CD4-positive, alpha-beta T cell treated with Interleukin-4 for 4 hours (primary cell): ENCODE measurements at places on chromosomes 4 and X.

DNA sequence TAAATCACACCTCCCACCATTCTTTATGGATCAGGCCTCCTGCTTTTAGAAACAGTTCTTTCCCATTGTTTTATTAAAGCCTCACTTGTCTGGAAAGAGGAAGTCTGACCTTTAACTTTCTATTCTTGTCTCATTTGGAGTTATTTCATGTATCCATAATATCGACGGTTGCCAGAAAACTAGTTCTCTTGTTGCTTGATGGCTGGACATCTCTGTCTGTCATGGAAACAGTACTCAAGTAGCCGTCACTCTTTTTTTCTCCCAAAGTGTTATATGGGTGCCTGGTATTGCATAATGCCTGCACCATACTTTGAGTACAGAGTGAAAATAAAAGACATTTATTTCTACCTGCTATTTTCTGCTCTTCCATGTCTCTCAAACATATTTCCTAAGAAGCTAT lies 61.4 kb downstream of the PHEX start:
- DNase-seq = no peak

DNA sequence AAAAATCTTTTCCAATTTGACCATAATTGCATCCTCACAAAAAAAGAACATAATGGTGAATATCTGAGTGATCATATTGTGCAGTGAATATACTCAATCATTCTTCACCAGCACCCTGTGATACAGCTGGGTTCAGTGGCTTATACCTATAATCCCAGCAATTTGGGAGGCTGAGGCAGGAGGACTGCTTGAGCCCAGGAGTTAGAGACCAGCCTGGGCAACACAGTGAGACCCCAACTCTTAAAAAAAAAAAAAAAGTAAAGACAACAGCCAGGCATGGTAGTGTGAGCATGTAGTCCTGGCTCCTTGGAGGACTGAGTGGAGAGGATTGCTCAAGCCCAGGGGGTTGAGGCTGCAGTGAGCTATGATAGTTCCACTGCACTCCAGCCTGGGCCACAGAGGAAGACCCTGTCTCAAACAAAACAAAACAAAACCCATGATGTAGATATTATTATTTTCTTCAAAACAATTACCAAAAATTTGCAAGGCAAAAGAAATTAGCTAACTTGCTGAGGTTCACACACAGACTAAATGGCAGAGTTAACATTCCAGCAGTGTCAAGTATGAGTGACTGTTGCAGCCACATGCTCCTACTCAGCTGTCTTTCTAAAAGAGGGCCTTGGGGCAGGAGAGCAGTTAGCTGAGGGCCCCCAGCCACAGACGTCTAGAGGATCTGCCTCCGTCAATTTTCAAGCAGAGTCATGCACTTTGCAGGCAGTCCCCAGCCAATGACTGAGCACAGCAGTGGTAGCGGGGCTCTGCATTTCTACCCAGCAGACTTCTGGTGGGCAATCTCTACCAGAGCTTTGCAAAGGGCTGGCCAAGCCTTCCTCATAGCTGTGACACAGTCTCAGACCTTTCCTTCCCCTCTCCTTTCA lies 33.4 kb downstream of the ADGRA3 start:
- DNase-seq = no peak

DNA sequence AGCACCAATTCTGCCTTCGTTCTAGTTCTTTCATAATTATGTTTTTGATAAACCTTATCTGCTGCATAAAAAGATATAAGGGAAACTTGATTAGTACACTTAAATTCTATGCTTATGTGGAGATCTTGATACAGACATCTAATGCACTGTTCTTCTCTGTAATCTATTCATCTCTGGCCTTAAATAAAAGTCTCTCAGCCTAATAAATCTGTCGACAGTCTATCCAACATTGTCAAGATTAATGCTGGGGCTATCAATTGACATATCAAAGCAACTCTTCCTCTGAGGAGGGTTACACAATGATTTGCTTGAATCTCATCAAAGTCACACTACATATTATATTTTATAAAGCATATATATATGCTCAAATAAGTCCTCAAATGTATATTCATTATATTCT lies 545.5 kb downstream of the SPOCK3 start:
- DNase-seq = no peak

GRCh38 chrX:153791104-153791852 lies 2.9 kb downstream of the IDH3G start:
- DNase-seq = no peak

- no peak for DNase-seq
Observed at GRCh38 chrX:24494647-24495075, 29.6 kb downstream of the PDK3 start.

GRCh38 chr4:8332891-8333331 lies 63.4 kb downstream of the HTRA3 start:
- DNase-seq = no peak

DNA sequence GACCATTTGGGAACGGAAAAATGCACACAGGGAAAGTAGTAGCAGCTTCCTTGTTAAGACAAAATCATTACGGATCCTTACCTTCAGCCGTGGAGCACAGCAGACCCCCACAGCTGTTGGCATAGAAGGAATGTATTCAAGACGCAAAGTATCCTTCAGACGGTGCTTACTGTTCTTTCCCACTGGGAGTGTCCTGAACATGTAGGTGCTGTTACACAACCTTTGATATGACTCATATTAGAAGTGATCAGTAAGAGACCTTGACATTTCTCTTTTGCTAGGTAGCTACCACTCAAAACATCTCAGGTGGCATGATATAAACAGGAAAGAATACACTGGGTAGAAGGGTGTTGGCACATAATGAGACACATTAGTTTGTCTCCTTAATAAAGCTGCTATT lies 154.0 kb upstream of the FMR1 start:
- no peak for DNase-seq

DNA sequence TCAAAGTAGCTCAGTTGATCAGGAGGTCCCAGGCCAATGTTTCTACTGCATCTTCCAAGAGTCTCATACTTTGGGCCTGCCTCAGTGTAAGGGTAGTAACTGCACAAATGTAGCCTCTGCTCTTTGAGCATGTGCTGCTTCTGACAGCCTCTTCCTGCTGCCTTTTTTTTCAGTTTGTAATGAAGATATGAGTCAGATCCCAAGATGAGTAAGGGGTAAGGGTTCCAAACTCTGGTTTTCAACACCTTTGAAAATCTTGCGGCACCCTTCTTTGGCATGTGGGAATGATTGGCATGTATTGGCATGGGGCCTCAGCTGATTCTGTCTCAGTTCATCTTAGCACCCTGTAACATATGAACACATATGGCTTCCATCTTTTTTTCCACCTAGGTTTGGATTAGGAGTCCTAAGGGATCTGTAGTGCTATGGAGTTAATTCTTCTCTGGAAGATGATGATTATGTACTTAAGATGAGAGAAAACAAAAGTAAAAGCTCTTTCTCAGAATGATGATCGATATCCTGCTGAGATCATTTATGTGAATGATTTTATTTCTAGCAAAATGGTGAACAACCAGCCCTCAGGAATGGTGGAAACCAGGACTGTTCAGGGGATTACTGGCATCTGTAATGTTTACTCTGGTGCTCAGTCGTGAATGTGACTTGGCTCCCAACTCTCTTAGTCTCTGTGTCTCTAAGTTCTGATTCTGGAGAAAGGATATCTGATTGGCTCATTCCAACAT lies 118.7 kb upstream of the PRPS2 start:
- no peak for DNase-seq

- peak; percentile 68 for DNase-seq
Observed at GRCh38 chrX:136635235-136635634, 12.7 kb upstream of the CD40LG start.

GRCh38 chr4:120703908-120704307 lies 218.6 kb downstream of the PRDM5 start:
- DNase-seq = no peak

DNA sequence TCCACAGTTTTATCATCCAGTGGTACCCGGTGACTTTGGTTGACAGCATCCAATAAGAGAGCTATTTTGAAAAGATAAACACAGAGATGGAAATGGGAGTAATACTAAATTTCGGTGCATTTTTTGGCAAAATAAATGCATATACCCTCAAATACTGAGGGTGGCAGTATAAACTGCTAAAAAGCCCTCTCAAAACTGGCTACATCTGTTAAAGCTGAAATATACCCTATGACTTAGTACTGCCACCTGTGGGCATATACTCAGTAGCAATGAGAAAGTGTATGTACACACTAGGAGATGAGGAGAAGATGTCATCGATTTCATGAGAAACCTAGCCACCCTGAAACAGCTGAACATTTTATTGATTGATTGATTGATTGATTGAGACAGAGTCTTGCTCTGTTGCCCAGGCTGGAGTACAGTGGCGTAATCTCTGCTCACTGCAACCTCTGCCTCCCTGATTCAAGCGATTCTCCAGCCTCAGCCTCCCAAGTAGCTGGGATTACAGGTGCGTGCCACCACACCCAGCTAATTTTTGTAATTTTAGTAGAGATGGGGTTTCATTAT lies 12.2 kb upstream of the TMEM128 start:
- peak; percentile 84 for DNase-seq

- no peak for DNase-seq
Observed at GRCh38 chrX:115259238-115259875, 25.5 kb upstream of the LRCH2 start.

GRCh38 chr4:116358633-116359222 lies 726.6 kb downstream of the TRAM1L1 start:
- DNase-seq = peak; percentile 16

GRCh38 chr4:48367016-48367415 lies 25.7 kb downstream of the SLAIN2 start:
- DNase-seq = no peak

DNA sequence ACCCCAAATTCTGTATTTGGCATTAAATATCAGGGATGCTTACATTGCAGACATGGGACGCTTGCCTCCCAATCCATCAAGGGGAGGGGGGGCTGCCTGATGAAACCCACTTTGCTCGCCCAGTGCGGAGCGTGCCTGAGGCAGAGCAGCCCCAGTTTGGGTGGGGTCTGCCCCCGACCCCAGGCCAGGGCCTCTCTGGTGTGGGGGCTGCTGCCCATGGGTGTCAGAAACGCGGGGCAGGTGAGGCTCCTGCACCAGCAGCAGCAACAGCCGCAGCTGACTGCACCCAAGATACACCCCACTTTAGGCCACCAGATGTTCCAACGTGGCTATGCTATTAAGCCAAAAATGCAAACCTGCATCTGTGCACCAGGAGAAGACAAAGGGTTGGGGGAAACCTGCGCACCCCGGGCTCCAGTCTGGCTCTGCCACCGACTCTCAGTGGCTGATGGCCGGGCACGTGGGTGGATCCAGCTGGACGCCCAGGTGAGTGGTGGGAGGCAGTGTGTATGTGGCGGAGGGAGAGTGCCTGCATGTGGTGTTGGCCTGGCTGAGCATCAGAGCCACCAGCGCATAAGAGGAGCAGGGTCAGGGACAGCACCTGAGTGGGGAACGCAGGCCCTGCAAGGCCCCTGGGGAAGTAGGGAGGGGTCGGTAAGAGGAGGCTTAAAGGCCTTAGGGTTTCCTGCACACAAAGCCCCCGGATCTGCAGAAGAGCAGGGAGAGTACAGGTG lies 86.2 kb downstream of the ABLIM2 start:
- no peak for DNase-seq

DNA sequence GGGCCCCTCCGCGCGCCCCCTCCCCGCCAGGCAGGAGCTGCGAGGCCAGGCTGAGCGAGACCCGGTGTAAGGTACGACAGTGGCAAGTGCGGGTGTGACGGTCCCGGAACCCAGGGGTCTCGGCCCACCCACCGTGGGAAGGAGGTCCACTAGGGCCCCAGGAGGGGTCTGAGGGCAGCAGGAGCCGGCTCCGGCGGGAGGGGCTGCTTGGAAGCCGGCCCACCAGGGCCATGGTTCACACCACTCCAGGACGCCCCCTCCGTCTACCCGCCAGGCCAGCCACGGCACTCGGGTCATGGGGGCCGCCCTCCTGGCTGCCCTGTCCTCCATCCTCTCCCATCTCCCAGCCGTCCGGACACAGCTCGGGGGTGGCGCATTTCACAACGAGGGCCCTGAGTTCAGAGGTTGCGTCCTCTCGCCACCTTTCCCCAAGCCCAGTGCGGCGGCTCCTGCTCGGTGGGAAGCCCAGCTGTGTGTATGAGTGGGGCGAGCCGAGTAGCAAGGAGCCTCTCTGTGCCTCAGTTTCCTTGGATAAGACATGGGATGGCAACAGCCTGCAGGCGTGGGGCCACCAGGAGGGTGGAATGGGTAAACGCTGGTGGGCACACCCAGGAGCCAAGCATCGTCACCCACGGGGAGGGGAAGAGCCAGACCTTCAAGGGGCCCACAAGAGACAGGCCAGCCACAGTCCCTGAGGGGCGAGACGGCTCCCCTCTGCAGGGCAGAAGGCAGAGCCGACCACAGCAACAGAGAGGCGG lies 81.3 kb downstream of the FAM53A start:
- DNase-seq = no peak

DNA sequence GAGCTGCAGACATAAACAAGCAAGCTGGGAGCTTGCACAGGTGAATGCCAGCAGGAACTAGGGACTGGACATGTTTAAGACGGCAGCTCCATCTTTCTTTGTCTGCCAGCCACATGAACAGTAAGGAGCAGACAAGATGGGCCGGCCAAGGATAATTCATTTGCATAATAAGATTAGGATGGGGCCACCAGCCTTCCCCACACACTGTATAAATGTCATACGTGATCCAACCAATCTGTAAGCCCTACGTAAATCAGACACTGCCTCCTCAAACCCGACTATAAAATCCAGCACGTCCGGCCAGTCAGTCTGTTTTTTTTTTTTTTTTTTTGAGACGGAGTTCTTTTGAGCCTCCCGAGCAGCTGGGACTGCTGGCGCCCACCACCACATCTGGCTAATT lies 75.6 kb upstream of the BOD1L1 start:
- DNase-seq = no peak
